Cardiac muscle cell (in vitro differentiated cells and primary cell): ENCODE measurements at places on chromosomes 5 and 9.

- no peak for DNase-seq
These were observed 129.9 kb upstream of the FER start for GRCh38 chr5:108617467-108618435.

DNA sequence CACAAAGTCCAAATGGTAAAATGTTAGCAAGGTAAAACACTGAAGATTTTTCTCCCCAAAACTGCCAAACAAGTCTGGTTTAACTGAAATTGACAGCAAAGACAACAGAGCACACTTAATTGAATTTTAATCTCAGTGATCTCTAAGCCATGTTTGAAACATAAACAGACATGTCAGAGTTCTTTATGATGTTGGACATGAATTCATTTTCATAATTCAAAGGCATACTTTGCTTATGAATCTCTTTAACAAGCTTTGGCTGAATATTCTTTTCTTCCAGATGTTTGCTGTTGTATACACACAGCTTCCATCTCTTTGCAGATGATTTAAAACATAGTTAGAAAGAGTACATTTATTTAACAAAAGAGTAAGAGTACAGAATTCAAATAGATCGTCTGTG, 509.1 kb downstream of the RAB3C start:
- DNase-seq = no peak

DNA sequence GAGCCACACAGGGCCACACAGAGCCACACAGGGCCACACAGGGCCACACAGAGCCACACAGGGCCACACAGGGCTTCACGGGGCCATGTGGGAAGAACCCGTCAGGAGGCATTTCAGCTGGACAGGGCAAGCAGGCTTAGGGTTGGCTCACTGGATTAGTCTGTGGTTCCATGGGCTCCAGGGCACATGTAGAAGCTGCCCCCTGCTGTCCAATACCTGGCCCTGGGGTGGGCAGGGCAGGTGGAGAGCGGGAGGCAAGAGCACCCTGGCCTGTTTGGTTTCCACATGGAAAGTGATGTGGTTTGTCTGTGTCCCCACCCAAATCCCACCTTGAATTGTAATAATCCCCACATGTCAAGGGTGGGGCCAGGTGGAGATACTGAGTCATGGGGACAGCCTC, 16.4 kb upstream of the LPCAT1 start:
- DNase-seq = no peak

DNA sequence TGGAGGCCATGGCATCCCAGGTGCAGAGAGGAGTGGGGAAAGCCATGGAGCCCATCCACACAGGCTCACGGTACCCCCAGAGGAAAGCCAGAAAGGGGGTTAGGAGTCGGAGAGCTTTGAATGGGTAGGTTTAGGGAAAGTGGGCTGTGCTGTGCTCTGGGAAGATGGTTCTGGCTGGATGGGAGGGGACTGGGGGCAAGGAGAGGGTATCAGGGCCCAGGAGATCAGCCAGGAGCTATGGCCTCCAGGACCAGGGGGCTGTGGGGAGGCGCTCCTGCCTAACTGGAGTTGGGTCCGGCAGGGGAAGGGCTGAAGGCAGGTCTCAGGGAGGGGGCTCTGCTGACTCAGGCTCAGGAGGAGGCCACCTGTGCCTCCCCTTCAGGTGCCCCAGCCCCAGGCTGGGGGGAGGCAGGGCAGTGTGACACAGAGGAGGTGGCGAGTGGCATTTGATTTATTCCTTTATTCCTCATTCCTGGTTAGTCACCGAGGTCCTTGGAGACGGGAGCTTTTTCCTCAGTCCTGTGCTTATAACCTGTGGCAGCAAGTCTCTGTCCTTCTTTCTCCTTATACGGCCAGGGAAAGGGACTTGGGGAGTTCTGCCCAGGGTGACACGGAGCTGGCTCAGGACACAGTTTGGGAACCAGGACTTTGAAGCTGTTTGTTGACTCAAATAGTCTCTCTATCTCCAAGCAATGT, 60.8 kb downstream of the TSTD2 start:
- no peak for DNase-seq
